AG10803 (cell line): ENCODE measurements at places on chromosomes 7 and 10.
A peak's percentile ranks its signal among the peaks of the same experiment; 100 is the strongest.

GRCh38 chr7:25359471-25360059 is 131.3 kb upstream of the NPVF start:
- no peak for DNase-seq

- DNase-seq: no peak
Observed at GRCh38 chr10:74000892-74001669, 3.2 kb downstream of the VCL start.

DNA sequence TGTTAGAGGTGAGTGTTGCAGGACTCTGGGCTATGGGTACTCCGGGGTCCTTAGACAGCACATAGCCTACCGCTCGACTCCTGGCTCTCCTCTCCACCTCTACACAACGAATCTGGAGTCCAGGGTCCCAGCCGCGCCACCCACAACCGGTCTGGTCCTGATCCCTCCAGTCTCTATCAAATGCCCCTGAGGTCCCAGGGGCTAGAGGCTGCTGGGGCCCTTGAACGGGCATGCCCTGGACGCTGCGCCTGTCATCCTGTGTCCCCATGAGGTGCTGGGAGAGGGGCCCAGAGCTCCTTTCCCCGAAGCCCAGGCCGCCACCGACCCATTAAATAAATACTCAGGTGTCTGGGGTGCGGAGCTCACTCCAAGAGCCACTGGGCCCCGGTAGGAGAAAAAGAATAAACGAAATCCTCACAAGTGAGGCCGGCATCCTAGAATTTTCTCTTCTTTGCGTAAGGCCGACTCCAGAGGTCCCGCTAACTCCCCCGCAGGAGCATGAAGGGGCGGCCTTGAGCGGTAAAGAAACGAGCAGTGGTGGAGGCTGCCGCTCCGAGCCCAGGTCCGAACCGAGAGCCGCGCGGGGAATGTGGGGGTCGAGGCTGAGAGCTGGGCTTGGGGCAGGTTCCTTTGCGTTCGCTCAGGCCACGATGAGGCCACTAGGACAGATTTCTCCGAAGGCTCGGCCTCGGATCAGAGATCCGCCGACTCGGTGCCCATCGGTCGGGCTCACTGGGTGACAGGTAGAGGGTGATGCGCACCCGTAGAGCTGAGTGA is 166.7 kb downstream of the NRF1 start:
- DNase-seq: no peak

GRCh38 chr7:74138945-74139843 is 35.0 kb upstream of the EIF4H start:
- DNase-seq: no peak

GRCh38 chr7:88311675-88312036 is 5.0 kb upstream of the STEAP4 start:
- no peak for DNase-seq

DNA sequence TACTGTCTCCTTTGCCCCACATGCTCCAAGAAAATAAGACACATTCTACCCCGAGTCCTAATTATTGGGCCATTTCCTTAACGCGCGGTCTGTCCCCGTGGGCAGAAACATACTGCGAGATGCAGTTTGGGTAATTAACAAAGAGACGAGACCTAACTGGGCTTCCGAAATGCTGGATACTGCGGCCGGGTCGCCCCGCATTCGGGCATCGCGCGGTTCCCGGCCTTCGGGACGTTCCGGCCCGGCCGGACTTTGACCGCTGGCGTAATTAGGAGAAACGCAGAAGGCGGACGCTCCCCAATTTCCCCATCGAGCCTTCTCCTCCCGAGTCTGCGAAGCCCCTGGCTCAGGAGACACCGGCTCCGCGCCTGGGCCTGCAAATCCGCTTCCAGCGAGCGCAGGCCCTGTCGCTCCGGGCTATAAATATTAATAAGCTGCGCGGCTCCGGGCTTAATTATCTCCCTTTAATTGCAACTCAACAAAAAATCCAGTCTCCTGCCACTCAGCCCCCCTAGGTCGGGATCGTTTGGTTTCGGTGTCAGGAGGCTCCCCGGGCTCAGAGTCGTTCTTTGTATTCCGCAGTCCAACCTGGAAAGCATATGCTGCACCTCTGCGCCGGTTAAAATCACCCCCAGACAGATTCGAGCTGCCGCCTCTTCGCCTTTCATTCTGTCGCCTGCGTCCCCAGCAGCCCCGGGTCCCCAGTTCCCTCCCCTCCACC is 131.5 kb downstream of the SPAG6 start:
- DNase-seq: no peak

GRCh38 chr7:112723416-112723815 is 66.8 kb downstream of the TMEM168 start:
- peak; percentile 13 for DNase-seq

- no peak for DNase-seq
Observed at GRCh38 chr7:22447762-22448161, 52.2 kb downstream of the STEAP1B start.

GRCh38 chr10:127878475-127879055 is 14.2 kb downstream of the CLRN3 start:
- no peak for DNase-seq

DNA sequence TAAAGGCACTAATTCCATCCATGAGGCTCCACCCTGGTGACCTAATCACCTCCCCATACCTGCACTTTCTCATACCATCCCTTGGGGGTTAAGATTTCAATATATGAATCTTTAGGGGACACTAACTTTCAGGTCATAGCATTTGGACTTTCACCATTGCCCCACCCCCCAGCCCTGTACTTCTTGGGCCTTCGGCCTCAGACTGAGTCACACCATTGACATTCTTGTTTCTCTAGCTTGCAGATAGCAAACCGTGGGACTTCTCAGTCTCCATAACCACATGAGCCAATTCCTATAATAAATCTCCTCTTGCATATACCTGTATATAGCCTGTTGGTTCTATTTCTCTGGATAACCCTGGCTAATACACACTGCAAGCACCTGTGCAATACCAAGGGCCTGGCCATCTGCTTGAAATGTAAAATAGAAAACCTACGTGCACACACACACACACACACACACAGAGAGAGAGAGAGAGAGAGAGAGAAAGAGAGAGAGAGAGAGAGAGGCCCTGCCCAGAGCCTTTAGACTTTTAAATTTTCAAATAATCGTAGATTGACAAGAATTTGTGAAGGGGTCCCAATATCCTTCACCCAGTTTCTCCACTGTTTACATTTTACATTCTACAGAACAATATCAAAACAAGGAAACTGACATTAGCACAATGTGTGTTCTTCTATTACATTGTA is 25.3 kb downstream of the ANXA8 start:
- DNase-seq: peak; percentile 81

DNA sequence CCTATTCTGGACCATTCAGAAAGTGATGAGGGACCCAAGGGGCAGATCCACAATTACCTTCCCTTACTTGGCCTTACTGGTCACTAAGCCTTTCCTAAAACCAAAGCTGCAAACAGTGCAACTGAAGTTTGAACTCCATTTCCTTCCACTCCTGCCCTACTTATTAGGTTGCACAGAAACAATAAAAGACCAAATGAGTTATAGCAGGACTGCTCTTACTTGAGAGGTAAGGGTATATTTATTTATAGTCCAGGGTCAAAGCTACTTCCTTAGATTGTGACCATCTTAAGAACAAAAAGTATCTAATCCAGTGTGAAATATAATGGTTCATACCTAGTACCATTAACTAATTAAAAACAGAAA is 27.0 kb downstream of the CDK6 start:
- no peak for DNase-seq

- DNase-seq: no peak
Observed at GRCh38 chr7:22417841-22418240, 60.9 kb upstream of the RAPGEF5 start.

GRCh38 chr7:140212100-140212881 is 35.5 kb upstream of the KDM7A start:
- no peak for DNase-seq

DNA sequence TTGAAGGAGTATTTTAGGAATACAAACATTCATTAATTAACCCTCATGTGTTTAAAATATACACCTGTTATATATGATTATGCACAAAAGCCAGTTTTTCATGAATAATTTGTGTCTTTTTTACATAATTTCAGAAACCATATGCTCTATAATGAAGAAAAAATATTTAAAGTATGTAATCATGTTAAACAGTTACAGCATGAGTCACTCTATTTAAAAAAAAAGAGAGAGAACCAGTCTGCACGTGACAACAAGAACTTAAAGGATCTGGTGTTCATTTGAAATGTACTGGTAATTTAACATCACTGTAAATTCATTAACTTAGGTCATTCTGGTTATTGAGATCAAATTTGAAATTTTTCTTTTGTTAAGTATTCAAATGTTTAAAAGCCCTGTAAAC is 228.5 kb downstream of the CACNB2 start:
- peak; percentile 4 for DNase-seq

DNA sequence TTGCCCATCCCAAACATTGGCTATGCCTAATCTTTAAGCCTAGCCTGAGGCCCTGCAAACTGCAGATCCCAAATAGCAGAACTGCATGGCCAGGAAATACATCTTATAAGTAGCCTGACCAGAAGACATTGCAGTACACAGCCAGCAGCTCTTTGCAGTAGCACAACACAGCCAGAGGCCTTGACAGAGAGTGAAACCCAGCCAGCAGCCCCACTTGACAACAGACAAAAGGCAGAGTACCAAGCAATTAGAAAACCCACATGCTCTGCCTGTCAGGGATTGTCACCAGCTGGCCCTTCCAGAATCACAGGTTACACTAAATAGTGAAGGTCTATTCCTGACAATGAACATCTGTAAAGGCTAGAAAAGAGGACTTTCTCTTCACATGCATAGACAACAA is 242.8 kb upstream of the TMEM72 start:
- no peak for DNase-seq

DNA sequence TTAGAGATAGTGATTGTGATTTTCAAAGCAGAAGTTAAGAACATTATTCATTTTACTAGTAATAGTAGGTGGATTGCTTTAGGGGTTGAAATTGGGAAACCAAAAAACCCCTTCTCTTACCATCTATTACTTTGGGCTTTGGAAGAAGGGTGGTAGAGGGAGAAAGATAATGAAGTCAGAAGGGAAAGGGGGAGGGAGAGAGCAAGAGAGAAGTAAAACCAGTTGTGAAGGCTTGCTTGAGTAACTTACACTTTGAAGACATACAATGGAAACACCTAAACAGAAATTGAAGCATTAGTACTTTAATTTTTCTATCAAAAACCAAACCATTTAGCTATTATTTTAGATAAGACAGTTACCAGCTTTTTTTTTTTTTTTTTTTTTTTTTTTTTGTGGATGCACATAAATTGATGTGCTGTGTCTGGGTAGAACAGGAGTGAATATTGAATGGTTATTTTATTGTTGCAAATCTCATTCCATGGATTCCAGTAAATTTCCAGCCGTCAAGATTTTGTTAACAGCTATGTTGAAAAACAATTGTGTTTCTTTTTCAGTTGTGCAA is 5.5 kb downstream of the PRKAR2B start:
- no peak for DNase-seq

DNA sequence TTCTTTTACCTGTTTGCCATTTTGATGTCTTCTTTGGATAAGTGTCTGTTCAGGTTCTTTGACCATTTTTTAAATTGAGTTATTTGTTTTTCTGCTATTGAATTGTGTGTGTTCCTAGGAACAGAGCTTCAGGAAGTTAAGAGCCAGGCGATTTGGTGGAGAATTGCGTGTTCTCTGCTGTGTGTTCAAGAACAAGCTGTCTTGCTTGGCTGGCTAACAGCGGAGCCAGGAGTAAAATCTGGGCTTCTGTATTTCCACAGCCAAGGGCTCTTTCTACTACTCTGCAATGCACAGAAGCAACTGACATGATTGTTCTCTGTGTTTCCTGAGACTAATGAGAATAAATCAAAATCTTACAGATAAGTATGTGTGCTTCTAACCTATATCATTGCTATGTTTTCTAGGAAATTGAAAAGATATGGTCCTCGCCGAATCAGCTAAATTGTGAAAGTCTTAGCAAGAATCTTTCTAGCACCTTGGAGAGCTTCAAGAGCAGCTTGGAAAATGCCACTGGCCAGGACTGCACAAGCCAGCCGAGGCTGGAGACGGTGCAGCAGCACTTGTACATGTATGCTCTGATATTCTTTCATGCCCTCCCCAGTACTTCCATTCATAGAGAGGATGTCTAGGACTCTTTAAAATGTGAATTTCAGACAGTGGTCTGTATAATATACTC is 124.2 kb downstream of the ABCA13 start:
- no peak for DNase-seq

DNA sequence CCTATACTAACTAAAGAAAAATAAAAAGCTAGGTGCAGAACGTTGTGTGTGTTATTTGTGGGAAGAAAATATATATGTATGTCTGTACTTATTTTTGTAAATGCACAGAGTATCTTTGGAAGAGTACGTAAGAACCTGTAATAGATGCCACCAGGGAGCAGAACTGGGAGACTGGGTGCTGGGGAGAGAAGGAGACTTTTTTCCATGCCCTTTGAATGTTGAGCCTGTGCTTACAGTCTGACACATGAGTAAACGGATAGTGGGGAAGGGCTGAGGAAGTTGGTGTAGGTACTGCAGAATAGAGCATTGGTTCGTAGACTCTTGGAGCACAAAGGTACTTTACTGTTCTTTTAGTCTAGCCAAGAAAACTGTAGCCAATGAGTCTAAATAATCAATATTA is 1.3 kb upstream of the SCRN1 start:
- no peak for DNase-seq

- DNase-seq: peak; percentile 63
Observed at GRCh38 chr10:92124616-92125143, 166.2 kb downstream of the CPEB3 start.

GRCh38 chr10:12699258-12699700 is 302.2 kb downstream of the CCDC3 start:
- DNase-seq: peak; percentile 82

DNA sequence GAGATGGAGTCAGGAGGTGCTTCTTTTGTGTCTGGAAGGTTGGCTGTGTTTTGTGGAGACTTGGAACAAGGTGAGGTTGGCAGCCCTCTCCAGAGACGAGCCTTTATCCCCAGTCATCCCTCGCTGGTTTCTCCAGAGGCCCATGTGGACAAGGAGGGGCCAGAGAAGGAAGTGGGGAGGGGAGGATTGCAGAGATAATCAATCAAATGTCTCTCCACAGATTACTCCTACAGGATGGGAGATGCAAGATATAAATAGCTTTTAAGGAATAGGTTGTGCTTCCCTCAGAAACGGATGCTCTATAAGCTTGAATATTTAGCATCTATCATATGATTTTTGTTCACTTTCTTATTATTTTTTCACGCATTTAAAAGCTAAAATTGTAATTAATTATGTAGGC is 70.4 kb upstream of the VWDE start:
- DNase-seq: no peak
